Stimulated activated CD8-positive, alpha-beta memory T cell treated with anti-CD3 and anti-CD28 coated beads, Interleukin-4, amount 100 ng/mL, for 1 hour (primary cell): ENCODE measurements at places on chromosomes 13 and 19.

DNA sequence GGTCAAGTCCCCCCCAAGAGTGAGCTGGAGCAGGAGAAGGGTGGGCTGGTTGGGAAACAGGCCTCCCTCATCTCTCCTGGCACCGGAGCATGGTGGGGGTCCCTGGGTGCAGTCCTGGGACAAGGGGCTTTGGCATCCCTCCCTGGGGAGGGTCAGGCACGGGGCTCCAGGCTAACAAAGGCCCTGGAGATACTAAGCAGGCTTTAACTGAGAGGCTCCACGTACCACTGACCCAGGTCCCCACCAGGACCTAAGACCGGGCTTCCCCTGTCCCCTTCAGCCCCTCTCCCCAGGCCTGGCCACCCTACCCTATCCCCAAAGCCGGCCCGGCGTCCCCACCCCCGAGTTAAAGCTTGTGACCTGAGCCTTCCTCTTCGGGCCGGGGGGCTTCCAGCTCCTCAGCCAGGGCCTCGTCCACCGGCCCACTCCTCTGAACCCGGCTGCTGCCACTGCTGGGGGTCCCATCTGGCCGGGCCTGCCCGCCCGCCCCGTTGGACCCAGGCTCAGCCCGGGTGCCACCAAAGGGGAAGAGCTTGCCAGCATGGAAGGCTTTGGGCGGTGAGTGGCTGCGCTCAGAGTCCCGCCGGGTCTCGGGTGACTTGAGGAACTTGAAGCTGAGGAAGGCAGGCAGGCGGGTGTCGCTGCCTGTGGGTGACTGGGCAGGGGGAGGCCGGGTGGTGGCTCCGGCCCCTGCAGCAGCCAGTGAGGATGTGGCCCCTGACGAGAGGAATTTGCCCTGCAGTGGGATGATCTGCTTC, 10.1 kb downstream of the ANO8 start:
- no peak for DNase-seq

- no peak for DNase-seq
Measured at GRCh38 chr13:50842251-50842989, 1.1 kb downstream of the DLEU7 start.

- no peak for DNase-seq
Measured at GRCh38 chr19:40862785-40863184, 12.5 kb upstream of the CYP2A6 start.

DNA sequence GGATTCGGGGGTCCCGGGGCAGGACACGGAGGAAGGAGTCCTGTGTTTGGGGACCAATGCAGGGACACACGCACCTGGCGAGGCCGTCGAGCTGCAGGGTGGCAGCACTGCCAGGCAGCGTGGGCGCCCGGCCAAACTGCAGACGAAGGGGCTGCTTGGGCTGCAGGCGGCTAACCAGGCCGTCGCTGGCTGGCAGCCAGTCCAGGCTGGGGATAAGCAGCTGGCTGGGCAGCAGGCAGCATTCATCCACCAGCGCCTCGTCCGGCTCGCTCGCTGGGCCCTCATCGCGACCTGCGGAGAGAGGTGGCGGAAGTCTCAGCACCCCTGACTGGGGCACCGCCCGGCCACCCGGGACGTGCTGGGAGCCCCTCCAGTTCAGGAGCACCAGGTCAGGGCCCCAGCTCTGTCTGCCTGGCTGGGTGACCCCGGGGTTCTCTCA, 11.5 kb downstream of the CFD start:
- no peak for DNase-seq

- DNase-seq = no peak
Measured at GRCh38 chr19:15758379-15758778, 20.6 kb downstream of the OR10H3 start.

DNA sequence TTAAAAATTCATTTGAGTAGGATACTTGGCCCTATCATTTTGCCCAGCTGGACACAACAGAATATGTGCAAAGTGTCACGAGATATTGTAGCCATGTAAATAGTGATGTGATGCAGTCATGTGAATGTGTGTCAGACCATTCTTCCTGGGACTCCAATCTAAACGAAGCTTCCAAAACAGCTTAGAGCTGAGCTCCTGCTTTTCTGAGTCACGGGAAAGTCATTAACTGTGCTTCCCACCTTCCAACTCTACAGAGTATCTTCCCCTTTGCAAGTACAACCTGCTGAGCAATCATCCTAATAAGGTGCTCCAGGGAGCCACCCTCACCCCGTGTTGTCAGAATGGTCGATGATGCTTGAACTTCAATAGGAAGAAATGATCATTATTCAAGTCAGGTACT, 294.7 kb downstream of the MYO16 start:
- DNase-seq = no peak

DNA sequence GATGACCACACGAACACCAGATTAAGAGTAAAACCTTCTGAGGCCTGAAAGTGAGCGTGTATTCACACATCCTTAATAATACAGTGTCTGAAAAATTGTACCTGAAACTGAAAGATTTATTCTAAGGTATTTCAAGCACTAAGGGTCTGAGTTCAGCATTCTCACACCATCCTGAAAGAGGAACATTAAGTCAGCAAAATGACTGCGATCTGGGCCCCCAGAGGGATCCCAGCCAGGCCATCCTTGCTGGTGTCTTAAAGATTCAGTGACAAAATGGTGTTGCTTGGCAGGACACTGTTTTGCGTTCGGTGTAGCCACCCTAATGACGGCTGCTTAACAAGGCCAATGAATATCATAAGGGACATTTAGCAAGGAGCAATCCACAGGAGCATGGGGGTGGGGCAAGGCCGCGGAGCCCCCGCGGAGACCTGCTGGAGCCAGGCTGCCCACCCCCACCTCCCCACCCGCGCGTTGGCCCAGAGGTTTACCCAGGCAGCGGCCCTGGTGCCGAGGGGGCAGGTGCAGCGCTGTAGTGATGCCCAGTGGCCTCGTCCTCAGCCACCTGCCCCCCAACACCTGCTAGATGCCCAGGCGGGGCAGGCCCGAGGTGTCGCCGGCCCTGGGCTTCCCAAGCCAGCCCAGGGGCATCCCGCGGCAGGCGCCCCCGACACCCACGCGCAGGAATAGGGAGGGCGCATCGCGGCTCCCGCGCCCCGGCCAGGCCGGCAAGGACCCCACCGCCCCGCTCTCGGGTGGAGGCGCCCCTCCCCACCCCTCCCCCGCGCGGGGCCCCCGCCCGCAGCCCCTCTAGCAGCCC, 742 bp downstream of the NALCN start:
- DNase-seq = no peak

GRCh38 chr19:51688671-51689571, 4.2 kb upstream of the SPACA6 start:
- DNase-seq = no peak

GRCh38 chr19:2627319-2627829, 75.1 kb downstream of the GNG7 start:
- no peak for DNase-seq

- no peak for DNase-seq
Measured at GRCh38 chr13:24011266-24011665, 114.0 kb upstream of the C1QTNF9B start.

GRCh38 chr19:5623397-5624017, 624 bp downstream of the SAFB start:
- no peak for DNase-seq

- DNase-seq = no peak
Measured at GRCh38 chr19:2969104-2969504, 8.3 kb upstream of the TLE6 start.

GRCh38 chr19:2309734-2310362, 1.9 kb upstream of the LINGO3 start:
- DNase-seq = no peak

GRCh38 chr19:14655726-14656125, 18.9 kb downstream of the ADGRE3 start:
- no peak for DNase-seq

DNA sequence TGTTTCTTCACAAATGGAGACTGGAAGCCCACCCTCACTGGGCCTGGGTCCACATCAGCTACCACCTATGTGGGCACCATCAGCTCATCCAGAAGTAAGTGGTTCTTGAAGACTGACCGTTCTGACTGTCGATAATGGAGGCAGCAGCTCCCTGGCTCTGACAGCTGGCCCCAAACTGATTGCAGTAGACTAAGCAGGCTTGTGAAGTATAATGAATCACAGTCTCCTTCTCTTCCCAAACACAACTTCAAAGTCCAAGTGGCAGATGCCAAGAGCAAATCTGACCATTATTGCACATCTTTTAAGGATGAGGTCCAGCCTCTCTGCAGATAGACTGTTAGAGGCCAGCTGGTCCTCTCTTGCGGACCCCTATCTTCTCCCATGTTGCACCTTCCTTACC, 574.4 kb upstream of the KLF12 start:
- DNase-seq = no peak

DNA sequence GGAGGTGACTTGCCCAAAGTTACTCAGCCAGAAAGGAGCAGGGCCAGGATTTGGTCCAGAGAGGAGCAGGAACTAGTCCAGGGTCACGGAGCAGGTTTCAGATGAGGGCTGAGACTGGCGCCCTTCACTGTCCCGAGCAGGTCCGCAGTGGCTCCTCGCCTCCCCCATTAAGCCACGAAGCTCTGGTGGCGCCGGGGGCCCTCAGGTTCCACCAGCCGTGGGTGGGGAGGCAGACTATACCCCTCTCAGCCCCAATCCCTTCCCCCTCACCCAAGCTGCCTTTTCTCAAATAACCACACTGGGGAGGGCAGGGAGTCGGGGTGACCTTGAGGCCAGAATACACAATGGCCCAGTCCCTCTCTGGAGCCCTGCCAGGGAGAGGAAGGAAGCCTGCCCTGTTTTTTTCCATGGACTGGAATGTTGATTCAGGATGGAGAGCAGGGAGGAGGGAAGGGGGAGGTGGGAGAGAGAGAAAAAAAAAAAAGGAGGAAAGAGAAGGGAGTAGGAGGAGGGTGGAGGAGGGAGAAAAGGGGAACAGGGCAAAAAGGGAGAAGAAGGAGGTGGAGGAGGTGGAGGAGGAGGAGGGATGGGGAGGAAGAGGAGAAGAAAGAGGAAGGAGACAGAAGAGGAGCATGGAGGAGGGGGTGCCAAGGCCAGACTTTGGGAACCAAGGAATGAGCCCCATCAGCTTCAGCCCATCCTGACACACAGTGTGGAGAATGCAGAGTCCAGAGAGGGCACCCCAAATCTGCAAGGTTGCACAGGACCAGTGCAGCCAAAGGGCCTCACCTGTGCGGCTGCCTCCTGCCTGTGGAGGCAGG, 19.7 kb downstream of the CEACAM16 start:
- no peak for DNase-seq

- DNase-seq = no peak
Measured at GRCh38 chr19:44602081-44602480, 11.3 kb upstream of the IGSF23 start.

GRCh38 chr13:36795463-36795862, 23.6 kb upstream of the RFXAP start:
- no peak for DNase-seq

DNA sequence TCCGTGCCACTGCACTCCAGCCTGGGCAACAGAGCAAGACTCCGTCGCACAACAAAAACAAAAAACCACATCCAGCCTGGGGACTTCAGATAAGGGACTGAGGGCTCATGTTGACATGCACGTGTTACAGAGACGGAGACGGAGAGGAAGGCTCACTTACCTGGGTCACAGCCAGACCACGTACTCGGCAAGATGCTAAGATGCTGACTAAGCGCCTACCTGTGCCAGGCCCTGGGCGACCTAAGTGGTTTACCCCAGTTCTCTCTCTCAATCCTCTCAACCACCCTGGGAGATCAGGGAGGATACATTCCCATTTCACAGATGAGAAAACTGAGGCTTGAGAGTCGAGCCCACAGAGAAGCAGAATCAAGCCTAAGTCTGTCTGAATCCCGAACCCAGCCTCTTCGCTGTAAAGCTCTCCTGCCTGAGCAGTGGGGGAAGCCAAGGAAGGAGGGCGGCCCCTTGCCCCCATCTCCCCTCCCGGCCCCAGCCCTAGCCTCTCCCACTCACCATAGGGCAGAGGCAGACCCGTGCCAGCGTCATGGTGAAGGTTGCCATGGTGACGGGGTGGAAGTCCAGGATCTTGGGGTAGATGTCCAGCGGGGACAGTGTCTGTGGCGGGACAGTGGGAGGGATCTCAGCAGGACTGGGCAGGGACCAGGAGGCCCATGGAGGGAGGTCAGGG, 13.5 kb downstream of the ERCC2 start:
- no peak for DNase-seq

DNA sequence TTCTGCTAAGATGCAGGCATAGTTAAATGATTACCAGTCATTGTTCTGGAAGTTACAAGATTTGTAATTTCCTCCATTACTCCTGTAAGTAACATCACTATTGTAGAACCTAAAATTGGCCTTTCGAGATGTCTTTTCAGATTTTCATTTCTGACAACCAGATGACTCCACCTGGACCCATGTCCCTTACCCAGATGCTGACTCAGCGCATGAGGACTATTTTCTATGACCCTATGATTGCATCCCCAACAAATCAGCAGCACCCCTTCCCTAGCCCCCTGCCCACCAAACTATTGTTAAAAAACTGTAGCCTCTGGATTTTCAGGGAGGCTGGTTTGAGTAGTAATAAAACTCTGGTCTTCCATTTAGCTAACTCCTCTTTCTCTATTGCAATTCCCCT, 55.2 kb upstream of the RCBTB2 start:
- no peak for DNase-seq

DNA sequence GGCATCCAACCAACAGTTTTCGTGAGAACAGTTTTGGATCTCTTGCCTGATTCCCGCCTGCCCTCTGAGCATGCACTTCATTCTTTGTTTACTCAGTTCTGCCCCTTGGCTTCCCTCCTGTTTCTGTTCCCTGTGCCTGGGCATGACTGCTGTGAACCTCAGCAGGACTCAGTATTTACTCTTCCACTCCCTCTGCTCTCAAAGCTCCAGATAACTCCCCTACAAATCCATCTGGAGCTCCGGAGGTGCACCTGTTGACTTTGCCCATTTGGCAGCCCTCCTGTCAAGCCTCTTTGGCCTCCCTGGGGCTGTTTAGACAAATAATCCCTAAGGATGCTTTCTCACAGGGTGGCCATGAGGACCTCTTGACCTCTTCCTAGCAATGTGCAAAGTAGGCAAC, 34.2 kb upstream of the ARGLU1 start:
- no peak for DNase-seq

DNA sequence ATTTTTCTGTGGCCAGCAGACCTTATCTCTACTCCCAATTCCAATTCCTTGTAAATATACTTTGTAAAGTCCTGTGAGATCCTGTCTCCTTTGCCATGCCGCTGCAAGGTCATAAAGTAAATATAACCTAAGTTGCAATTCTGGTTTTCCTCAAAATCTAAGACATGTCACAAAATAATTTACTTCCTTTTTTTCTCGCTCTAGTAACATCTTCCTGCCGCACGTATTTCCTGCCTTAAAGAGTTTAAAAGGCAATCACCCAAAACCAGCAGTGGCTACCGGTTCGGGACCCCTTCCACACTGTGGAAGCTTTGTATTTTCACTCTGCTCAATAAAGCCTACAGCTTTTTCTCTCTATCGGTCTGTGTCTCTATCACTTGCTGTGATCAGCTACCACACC, 832.0 kb upstream of the SLITRK5 start:
- no peak for DNase-seq

- no peak for DNase-seq
Measured at GRCh38 chr19:11196406-11197287, 698 bp downstream of the KANK2 start.

GRCh38 chr19:35171730-35172129, 17.2 kb downstream of the FXYD5 start:
- DNase-seq = no peak

DNA sequence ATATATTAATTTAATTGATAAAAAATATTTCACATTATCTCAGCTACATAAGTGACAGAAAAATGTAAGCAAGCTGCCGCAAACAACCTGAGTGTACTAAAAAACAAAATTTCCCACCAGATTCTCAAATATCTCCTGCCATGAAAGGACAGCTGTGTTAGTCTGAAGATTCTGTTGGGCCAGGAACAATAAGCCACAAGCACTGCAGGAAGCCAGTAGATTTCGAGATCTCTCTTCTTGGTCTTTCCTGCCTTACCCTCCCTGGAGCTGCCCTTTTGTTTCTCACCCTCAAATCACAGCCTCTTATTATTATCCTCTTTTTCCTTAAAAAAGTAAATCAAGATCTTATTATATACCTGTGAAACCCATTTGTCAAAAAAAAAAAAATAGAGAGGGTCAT, 165.6 kb downstream of the EFNB2 start:
- DNase-seq = no peak
